ENCODE measurements at places on chromosomes 12 and 14.

DNA sequence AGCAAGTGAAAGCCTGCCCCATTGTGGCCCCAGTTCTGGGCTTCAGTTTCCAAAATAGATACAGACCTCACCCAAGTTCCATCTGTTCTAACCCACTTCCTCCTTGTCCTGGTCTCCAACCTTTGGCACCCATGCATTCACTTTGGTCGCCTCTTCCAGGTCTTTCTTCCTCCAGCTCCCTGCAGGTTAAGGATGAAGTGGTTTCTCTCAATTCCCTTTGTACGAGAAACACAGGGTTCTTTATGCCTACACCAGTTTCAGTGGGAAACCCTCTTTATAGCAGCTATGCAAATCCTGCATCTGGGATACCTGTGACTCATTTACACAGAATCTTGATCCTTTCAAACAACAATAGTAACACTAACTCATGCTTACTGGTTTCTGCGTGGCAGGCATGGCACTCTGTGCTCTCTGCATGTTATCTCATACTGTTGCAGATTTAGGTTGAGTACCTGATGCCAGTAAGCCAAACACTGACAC lies 110.6 kb upstream of the AMIGO2 start:
- no peak for DNase-seq

GRCh38 chr14:89504091-89504490 lies 87.1 kb upstream of the FOXN3 start:
- no peak for DNase-seq

- no peak for DNase-seq
These were observed 142.3 kb upstream of the PARP11 start for GRCh38 chr12:4015225-4016091.

- no peak for DNase-seq
These were observed 394.6 kb downstream of the PAWR start for GRCh38 chr12:79296133-79296532.

DNA sequence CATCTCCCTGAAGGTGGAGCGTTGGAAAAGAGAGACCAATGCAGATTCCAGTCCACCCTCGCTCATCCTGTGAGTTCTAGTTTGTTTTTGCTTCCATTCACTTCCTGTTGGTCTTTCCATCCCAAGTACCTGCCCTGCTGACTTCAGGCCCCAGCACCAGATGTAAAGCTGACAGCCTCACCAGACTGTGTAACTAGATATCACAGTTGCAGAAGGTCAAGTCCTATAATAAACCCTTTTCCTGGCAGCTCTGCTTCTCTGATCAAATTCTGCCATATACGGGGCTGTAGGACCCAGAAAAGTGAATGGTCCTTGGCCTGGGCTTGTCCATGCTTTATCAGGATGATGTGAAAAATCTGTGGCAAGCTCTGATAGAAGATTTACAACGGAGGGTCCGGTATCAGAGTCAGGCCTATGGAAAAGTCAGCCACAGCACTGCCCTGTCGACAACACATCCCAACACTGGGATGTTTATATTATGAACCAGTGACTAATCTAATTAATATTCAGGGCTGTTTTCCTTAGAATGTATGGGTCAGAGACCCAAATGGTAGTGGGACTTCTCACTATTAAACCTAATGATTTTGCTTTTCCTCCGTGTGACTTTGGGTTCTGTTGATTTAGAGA lies 42.1 kb downstream of the CCDC175 start:
- no peak for DNase-seq

- no peak for DNase-seq
These were observed 1.9 kb upstream of the RAB35 start for GRCh38 chr12:120118321-120119061.

DNA sequence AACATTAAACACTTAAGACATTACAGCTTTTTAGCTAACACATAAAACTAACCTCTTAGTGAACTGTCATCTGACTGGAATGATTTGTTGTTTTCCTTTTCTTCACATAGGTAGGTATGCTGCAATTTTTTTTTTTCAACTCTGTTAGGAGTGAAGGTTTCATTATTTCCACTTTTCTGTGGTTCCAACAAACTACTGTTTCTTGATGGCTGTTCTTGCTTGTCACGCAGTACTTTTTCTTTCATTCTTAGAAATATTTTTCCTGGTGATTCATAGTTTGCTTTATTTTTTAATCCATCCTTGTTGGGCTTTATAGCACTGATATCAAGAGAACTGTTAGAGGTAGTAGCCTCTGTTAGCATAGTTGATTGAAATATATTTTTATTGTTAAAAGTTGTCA lies 6.3 kb downstream of the MIS18BP1 start:
- DNase-seq = no peak

DNA sequence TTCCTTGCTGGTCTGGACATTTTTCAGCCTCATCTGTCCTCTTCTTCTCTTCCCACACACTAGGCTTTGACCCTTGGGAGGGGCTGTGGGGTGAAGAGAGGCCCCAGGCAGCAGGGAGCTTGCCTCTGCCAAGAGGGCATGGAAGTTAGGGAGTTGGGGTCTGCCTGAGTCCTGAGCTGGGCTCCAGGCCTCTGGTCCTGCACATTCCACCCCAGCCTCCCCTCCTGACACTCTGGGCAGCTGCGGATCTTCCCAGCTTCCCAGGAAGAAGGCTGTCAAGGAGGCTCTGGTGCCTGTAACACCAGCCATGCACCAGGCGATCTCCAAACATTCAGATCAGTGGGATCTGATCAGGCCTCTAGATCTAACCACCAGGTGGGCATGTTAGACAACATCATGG lies 169.1 kb upstream of the PRMT8 start:
- no peak for DNase-seq

DNA sequence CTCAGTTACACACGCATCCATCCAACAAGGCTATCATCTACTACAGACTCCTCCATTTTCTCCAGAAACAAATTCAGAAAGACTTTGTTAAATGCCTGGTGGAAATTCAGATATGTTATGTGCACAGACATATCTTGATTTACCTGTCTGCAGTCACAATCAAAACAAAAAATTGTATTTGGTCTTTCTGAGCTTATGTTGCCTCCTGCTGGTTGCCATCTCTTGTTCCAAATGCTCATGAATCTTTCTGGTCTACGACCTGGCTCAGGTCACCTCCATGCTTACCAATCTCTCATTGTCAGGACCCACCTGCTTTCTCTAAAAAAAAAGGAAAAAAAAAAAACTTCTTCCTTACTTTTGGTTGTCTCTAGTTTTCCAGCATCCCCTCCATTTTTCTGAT lies 169.2 kb upstream of the PLXNC1 start:
- no peak for DNase-seq

GRCh38 chr12:229441-230191 lies 15.7 kb upstream of the SLC6A12 start:
- DNase-seq = no peak

DNA sequence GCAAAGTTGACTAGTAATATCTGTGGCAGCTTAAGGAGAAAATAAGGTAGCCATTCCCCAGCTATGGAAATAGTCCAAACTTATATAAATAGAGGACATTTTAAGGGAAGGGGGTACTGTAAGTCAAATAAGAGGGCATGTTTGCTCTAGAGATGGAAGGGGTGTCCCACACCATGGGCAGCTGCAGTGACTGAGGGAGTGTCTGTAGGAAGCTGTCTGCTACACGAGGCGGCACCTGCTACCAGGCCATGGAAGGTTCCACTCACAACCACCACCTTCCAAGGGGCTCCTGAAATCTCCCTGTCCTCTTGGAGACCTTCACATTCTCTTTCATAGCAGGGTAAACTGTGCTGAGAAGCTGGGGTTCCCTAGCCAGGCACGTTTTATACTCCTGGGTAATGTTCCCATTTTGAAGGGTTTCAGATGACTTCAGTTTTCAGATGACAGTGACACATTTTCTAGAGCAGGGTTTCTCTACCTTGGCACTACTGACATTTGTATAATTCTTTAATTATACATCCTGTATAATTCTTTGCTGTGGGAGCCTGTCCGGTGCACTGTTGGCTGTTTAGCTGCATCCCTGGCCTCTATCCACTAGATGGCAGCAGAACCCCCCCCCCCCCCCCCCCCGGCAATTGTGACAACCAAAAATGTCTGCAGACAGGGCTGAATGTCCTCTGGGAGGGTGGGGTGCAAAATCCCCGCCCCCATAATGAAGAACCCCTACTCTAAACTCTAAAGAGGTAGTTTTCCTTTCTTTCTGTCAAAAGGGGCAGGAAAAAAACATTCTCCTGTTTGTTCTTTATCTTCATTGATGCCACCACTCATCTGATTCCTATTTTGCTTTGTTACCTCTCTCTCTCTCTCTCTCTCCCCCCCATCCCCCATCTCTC lies 11.6 kb upstream of the SMCO2 start:
- peak; percentile 4 for DNase-seq

DNA sequence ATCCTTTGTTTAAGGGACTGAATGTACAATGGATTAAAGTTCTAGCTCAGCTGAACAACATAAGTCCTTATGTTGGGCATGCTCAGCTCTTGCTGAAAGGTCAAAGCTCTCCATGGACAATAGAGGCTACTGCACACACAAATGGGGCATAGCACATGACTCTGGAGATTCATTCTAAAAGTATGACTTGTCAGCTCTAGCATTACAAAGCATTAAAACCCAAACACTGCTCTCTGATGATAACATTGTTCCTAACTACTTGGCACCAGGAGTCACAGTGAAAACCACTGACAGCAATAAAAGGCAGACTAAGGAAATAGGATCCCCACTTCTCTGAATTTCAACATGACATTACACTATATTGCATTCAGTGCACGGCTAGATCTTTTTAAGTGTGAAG lies 21.9 kb upstream of the FSCB start:
- DNase-seq = no peak

DNA sequence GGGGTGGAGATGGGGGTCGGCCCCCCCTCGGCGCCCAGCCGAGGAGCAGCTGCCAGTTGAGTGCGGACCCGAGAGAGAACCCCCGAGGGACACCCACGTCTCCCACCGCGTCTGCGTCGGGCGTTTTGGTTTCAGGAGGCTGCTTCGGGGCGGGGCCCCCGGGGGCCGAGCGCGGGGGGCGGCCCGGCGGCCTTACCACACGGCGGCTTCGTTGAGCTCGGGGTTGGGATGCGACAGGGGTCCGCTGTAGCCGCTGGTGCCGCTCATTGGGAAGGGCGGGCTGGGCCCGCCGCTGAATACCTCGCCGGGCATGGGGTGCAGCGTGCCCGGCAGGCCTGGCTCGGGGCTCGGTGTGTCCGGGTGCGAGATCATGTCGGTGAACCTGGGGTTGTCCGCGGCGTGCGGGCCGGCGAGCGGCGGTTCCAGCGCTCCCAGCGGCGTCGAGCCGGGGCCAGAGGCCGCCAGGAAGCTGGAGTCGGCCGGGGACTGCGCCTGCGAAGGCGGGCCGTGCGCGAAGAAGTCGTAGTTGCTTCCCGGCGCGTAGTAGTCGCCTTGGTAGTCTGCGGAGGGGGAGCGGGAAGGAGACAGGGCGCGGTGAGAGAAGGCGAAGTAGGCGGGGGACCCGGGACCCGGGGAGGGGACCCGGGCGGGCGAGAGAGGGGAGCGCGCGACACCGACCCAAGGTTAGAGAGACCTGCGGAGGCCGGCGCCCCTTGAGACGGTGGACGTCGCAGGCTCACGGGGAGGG lies 8.5 kb downstream of the LHX5 start:
- DNase-seq = no peak

DNA sequence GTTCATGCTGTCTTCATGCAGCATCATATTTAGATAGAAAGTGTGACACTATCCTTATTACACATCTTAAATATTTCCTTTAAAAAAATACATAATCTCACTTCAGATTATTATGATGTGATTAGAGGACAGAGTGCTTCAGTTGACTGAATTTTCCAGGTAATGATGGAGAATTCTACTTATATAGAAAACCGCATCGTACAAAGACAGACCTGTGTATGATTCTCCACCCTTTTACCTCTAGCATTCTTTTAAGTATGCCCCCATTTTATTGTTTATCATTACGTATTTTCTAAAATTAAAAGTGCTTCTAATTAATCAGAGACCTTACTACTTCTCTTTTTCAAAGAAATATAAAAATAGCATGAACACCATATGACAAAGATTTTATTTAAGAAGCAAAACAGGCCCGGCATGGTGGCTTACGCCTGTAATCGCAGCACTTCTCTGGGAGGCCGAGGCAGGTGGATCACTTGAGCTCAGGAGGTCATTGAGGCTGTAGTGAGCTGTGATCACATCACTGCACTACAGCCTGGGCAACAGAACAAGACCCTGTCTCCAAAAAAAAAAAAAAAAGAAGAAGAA lies 13.9 kb downstream of the RPS6KA5 start:
- no peak for DNase-seq

DNA sequence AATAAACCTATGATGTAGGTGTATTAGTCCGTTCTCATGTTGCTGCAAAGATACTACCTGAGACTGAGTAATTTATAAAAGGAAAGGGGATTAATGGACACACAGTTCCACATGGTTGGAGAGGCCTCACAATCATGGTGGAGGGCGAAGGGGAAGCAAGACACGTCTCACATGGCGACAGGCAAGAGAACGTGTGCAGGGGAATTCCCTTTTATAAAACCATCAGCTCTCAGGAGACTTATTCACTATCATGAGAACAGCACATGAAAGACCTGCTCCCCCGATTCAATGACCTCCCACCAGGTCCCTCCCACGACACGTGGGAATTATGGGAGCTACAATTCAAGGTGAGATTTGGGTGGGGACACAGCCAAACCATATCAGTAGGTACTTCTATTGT lies 58.7 kb upstream of the DICER1 start:
- DNase-seq = no peak

GRCh38 chr14:79602045-79602444 lies 609.3 kb downstream of the DIO2 start:
- no peak for DNase-seq

DNA sequence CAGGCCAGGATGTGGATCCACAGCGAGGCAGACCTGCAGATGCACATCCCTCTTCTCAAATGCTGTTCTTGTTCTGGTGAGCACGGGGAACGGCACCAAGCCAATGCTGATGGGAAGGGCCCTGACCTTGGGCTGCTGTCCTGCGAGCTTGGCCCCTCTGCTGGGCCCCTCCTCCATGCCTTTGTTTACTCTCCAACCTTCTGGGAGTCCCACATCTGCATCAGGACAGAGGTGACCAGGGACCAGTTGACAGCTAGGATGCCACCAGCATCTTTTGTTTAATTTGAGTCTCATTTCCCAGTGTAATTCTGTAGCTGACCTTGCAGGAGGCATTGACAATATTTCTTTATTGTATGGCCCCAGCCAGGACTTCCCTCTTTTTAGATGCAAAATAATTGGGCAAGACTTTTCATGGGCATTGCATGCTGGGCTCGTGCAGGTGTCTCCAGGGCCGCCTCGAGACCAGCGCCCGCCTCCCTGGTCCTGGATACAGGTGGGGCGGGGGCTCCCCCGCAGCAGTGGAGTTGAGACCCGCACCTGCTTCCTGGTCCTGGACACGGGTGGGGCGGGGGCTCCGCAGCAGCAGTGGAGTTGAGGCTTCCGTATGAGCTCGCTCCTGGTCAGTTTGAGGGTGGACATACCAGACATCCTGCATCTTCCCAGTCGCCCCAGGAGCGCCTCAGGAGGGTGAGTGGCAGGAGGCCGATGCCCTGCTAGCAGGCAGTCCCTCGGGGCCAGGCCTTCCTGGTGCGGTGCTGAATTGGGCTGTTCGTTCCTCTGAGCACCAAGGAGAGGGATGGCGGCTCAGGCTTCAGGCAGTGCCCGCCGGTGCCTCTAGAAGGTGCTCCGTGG lies 11.4 kb downstream of the PACS2 start:
- DNase-seq = no peak

All from stimulated activated CD8-positive, alpha-beta memory T cell treated with anti-CD3 and anti-CD28 coated beads, Interleukin-12 subunit alpha, Interleukin-12 subunit beta, amount 100 ng/mL, for 1 hour (primary cell).